ENCODE measurements at places on chromosomes 1 and 21. TPM values are rescaled to one million over a fixed set of nuclear protein-coding genes. Genes with fewer than 3 reads are reported as not detected.

- no peak for DNase-seq
Measured at GRCh38 chr1:29520571-29521437, 284.5 kb downstream of the PTPRU start.

GRCh38 chr1:59138402-59138801 lies 158.5 kb upstream of the FGGY start:
- DNase-seq, result no peak

GRCh38 chr1:201310986-201311355 lies 27.7 kb downstream of the PKP1 start:
- no peak for DNase-seq

DNA sequence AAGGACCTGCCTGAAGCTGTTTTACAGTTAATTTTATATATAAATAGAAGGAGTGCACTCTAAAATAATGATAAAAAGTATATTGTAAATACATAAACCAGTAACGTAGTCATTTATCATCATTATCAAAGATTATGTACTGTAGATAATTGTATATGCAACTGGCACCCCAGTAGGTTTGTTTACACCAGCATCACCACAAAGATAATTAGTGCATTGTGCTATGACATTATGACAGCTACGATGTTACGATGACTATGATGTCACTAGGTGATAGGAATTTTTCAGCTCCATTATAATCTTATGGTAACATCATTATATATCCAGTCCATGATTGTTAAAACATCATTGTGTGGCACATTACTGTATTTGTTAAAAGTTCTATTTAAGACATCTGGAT lies 185.2 kb downstream of the LBR start:
- no peak for DNase-seq

GRCh38 chr1:222971146-222971545 lies 156.3 kb downstream of the DISP1 start:
- no peak for DNase-seq

The AGO4 gene
- total RNA-seq, result 14.6 TPM

DNA sequence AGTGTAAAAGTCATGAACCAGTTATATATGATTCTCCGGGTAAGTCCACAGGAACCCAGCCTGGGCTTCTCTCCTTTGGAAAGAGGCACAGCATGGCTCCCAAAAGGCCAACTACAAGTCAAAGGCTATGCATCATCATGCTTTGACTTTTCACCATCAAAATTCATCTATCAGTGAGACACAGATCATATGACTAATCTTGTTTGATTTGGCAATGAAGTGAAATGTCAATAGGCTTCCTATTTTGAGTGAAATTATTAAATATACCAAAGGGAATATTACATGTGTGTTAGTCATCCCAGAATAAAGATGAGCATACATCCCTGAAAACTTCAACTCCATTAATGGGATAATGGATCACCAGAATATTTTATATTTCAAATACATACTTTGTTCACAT lies 83.5 kb upstream of the ADGRL2 start:
- no peak for DNase-seq

The LDLRAD1 gene
- not detected for total RNA-seq

- DNase-seq, result no peak
Measured at GRCh38 chr1:15172405-15173259, 19.1 kb downstream of the TMEM51 start.

- no peak for DNase-seq
Measured at GRCh38 chr1:246792603-246793002, 68.4 kb downstream of the SCCPDH start.

DNA sequence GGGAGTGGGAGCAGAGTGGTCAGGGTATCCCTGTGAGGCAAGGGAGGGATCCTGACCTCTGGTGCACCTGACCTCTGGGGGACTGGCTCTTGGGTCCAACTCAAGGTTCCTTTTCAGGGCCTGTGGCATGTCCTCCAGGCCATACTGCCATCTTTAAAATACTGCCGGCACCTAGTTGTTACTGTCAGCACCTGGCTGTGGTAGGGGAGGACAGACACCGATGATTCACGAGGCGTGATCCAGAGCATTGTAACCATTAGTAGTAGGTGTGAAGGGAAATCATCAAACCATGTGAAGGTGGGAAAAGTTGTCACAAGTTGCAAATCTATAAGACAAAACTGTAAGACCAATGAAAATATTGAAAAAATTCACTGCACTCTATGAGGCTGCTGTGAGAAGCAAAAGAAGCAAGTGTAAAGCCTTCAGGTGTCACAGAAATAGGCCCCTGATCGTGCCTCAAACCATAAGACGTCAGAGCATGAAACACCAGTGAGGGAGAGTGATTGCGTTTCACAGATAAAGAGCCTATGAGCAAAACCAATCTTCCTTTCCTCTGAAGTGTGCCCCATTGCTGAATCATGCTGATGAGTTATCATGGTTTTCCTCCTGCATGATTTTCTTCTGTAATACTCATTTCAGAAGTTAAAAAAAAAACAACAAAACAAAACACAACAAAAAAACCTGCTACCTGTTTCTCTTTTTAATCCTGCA lies 55.3 kb downstream of the CDC7 start:
- no peak for DNase-seq

The BACH1 gene
- total RNA-seq, result 38.3 TPM

GRCh38 chr1:232474826-232475225 lies 155.1 kb downstream of the SIPA1L2 start:
- no peak for DNase-seq

The WNT3A gene
- total RNA-seq, result not detected

DNA sequence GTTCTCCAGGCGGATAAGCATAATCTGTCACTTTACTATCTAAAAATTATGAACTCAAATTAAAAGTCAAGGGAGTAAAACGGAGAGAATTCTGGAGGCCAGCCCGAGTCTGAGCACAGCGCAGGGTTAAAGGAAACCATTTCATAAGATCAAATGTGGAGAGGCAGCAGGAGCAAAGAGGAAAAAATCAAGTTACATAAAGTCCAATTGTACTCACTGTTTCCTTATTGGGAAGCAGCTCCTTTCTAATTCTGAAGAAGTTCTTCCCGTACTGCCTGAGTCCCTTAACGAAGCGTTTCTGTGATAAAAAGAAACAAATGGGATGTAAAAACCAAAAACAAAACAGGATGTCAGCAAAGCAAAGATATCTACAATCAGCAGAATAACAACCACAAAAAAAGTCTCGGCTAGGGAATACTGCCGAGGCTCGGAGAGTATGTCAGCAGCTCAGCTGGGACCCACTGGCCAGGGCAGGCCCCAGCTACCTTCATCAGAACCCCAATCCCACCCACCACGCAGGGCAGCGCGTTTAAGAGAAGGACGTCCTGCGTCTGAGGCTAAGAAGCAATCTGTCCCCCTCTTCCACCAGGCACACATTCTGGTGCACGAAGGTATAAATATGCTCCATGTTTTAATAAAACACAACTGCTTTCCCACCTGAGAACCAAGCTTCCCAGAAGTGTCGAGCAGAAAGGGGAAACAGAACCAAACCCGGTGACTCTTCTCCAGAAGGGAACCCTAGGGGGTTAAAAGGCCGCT lies 104.8 kb downstream of the SLC45A1 start:
- DNase-seq, result no peak

GRCh38 chr1:42364542-42364941 lies 16.1 kb upstream of the RIMKLA start:
- DNase-seq, result no peak

DNA sequence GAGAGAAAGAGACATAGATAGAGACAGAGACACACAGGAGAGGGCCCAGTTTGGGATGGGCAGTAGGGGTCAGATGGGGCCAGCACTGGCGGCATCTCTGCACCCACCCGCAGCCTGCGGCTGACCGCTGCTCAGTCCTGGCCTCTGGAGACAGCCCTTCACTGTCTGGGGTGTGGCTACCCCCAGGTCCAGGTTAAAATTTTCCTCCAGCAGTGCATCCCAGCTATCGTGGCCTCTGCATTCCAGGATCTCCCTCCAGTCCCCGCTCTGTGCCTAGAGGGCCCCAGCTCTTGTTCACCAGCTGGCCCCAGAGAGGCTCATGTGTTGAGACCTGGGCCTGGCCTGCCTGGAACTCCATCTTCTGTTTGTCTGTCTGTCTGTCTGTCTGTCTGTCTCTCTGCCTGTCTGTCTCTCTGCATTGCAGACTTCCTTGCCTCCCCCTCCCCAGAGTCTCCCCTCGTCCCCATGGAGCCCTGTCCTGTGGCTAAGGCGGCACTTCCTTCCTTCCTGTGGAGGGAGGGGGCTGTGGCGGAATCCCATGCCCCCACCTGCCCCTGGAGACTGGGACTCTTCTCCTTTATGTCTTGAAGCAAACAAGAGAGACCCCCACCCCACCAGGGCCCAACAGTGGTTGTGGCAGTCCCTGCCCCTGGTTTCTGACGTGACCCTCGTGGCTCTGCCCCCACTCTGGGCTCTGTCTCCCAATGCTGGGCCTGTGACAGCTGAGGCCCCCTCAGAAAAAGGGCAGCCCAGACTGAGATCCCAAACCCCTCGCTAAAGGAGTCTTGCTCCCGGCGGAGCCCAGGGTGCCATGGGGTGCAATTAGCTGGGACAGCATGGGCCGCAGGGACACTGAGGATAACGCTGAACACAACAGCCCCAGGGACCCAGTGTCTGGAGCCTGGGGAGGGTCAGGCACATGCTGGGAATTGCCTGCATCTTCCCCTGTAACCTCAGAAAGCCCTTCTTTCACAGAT lies 241.8 kb downstream of the NPHP4 start:
- no peak for DNase-seq

DNA sequence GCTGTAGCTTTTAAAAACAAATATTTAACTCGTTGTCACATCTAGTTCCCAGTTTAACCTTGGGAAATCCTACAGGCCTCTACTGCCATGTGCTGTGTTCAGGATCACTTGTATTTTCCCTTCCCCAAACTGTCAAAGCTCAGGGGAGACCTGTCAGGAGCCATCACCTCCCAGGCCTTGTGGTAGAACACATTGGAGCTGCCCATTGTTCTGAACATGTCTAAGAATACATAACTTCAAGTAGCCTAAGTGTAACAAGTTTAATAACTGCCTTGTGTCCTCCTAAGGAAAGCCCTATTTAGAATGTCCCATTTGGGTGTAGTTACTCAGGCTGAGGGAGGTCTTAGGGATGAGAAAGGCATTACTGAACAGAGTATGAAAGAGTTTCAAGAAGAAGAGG lies 28.6 kb upstream of the PIGC start:
- DNase-seq, result no peak

The COL24A1 gene
- total RNA-seq, result 0.74 TPM

DNA sequence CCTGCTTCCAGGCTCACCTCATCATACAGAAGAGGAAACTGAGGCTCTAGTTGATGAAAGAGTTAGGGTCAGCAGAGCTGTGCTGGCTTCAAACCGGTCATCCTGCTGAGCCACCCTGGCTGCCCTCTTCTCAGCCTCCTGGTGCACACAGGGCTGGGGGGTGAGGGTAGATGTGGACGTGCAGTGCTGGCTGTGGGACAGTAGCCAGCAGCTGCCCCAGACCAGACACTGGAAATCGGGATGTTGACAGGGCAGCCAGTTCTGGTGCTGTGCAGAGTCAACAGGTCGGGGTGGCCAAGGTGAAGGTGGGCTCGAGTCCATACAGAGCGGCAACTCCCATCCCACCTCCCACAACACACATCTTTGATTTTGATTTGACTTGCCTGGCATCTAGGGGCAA lies 1.5 kb upstream of the CLCNKA start:
- peak; percentile 48 for DNase-seq

DNA sequence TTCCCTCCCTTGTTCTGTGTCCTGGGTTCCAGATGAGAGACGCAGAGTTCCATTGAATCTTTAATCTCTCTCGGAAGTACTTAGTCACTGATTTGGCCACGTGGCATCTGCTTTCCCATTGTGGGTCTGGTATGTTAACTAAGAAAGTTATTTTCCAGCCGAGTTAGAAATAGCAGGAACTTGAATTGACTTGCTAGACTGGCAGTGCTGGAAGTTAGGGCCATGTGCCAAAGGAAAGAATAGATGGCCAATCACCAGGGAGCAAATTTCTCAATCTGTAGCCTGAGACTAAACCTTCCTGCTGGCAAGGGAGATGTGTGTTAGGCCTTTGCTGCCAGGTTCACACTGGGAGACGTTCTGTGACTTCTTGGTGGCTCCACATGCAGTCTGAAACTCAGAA lies 24.2 kb upstream of the SLFNL1 start:
- DNase-seq, result no peak

The NBPF14 gene
- total RNA-seq, result 5.3 TPM

DNA sequence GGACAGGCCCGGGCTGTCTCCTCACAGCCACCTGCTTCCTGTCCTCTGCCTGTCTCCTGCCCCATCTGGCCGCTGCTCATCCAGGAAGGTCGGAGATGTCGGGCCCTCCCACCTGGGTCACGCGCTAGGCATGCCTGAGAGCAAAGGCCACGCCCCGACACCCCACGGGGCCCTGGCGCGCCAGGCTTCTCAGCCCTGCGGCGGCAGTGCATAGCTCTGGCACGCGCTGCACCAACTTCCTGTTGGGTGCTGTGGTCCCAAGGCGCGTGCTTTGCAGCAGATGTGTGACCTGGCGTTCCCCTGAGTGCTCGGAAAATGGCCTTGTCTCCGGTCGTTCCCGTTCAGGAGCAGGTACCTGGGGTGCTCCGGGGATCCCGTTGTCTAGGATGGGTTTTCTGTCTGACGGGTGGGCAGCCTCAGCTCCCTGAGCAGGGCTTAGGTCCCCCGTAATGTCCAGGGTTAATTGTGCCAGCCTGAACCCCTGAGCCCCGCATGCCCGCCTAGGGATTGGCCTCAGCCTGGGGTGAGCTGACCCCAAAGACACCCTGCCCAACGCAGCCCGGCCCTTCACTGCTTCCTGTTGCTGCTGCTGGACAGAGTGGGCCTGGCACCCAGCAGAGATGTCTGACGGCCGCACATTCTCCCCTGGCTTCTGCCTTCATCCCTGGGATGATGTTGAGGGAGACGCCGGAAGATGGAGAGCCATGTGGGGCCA lies 19.4 kb upstream of the KCNAB2 start:
- peak; percentile 90 for DNase-seq

GRCh38 chr1:168466714-168467131 lies 77.1 kb downstream of the XCL2 start:
- no peak for DNase-seq

The OPRD1 gene
- total RNA-seq, result not detected

DNA sequence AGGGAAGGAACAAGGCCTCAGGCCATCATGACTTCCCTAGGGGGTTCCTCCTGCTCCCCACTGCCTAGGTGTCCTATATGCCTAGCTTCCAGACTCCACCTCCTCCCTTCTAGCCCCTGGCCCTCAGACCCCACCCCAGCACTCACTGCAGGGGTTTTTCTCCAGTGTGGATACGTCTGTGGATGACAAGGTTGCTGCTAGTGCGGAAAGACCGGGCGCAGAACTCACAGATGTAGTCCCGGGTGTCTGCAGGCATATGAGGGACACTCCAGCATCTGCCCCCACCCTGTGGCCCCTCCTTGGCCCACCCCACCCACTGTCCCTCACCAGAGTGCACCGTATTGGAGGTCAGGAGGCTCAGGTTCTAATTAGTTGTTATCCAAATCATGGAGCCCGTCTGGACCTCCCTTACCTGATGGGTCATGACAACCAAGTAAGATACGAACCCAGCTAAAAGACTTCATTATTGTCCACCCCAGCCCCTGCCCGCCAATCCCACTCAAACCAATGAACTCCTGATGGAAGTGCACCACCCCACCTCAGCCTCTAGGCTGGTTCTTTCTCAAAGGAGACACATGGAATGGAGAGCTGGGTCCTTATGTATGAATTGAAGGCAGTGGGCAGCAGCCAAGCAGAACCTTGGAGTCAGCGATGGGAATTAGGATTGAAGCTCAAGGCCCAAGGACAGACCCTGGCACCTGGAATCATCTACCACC lies 8.2 kb downstream of the ZNF692 start:
- DNase-seq, result no peak

The CRABP2 gene
- 0.60 TPM for total RNA-seq

GRCh38 chr1:85428471-85429089 lies 36.4 kb downstream of the DDAH1 start:
- DNase-seq, result no peak

All from left ventricle myocardium inferior (tissue), 1 donor.